ENCODE measurements at places on chromosomes 13 and 19.
A peak's percentile ranks its signal among the peaks of the same experiment; 100 is the strongest.

DNA sequence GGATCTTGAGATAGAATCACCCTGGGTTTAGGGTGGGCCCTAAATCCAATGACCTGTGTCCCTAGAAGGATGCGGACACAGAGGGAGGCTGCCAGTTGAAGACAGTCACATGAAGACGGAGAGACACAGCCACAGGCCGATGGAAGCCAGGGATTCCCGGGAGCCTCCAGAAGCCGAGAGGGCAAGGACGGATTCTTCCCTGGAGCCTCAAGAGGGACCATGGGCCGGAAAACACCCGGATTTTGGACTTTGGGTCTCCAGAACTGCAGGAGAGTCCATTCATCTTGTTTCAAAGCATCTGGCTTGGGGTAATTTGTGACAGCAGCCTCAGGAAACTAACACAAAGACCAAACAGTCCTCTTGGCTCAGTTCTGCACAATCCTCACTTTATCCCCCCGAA is 2.3 kb downstream of the TMEM86B start:
- DNase-seq, result no peak

DNA sequence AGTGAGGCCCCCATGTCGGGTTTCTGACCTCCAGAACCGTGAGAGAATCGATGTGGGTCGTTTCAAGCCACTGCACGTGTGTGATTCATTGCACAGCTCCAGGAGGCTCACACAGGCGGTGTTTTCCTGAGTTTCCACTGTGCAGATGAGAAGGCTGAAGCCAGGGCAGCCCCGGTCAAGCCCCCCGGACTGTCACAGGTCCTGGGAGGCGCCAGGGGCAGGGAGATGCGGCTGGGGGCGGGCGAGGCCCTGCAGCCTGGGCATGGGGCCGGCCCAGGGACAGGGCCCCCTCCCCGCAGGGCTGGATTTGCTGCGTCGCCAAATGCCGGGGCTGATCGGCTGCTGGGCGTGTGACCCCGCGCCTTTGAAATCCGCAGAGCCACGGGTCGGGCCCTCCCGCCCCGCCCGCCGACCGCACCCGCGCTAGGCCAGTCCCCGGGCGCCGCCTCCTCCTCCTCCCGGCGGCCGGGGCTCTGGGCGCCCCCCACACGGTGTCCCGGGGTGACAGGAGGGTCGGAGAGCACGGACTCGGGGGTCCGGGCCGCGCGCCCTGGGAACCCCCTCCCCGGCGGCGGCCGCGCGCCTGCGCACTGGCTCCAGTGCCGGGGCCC is 9.9 kb upstream of the MKNK2 start:
- DNase-seq, result no peak

- no peak for DNase-seq
These were observed 8.0 kb downstream of the FGF22 start for GRCh38 chr19:647566-648284.

- no peak for DNase-seq
These were observed 99.6 kb downstream of the ING1 start for GRCh38 chr13:110812869-110813645.

GRCh38 chr13:50514249-50514648 is 329.2 kb downstream of the DLEU7 start:
- no peak for DNase-seq

DNA sequence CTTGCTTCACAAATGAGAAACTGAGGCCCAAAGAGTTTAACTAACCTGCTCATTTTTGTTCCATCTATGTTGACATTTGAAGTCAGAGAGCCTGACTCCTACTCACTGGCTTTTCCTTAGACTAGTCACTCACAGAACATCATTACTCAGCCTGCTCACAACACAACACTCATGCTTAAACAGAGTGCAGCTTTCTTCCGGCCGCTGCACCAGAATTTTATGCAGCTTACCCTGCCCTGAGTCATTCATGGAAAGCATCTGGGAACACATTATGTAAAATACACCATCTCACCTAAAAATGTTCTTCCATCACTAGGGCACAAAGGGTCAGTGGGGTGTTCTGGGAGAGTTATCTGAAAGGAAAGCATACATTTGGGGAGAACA is 303.4 kb downstream of the SPRY2 start:
- no peak for DNase-seq

- peak; percentile 77 for DNase-seq
These were observed 2.2 kb upstream of the TSPAN16 start for GRCh38 chr19:11293433-11294389.

- DNase-seq, result no peak
These were observed 335.7 kb upstream of the HTR2A start for GRCh38 chr13:47232516-47232915.

DNA sequence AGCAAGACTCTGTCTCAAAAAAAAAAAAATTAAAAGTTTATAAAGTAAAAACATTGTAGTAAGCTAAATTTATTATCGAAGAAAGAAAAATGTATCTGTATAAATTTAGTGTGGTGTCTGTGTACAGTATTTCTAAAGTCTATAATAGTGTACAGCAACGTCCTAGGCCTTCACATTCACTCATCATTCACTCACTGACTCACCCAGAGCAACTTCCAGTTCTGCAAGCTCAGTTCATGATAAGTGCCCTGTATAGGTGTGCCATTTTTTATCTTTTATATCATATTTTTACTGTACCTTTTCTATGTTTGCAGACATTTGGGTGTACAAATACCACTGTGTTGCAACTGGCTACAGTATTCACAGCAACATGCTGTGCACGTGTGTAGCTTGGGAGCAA is 118.1 kb downstream of the TNFRSF19 start:
- no peak for DNase-seq

DNA sequence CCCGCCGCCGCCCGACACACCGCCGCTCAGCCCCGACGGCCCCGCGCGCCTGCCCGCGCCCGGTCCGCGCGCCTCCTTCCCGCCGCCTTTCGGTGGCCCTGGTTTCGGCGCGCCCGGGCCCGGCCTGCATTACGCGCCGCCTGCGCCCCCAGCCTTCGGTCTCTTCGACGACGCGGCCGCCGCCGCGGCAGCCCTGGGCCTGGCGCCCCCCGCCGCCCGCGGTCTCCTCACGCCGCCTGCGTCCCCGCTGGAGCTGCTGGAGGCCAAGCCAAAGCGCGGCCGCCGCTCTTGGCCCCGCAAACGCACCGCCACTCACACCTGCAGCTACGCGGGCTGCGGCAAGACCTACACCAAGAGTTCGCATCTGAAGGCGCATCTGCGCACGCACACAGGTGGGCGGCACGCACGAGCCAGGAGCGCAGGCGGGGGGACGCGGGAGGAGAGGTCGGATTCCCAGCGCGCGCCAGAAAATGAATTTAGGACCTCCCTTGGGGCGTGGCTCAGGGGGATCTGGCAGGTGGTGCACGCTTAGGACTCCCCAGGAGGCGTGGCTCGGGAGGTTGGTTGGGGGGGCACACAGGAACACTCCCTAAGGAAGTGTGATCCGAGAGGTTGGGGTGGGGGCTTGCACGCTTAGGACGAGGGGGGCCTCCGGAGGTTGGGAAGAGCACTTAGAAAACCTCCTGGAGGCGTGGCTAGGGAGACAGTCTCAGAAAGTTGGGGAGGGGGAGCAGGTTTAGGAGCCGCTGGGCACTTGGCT is 1.2 kb downstream of the KLF2 start:
- no peak for DNase-seq

DNA sequence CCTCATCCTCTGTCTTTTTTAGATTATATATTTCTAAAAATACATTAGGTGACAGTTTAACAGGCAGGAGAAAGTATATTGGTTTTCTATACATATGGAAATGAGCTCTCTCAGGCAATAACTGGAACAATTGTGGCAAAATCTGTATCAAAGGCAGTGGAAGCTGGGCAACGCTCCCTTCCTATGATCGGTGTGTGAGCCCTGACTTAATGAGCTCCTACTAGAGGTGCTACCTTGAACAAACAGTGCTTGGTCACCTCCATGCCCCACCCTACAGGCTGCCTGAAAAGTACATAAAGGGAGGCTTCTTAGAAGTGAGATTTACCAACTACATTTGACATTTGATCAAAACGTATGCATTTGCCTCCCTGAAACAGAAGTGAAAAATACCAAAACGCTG is 185.3 kb downstream of the EFNB2 start:
- DNase-seq, result no peak

GRCh38 chr13:32453981-32454380 is 26.1 kb upstream of the N4BP2L1 start:
- no peak for DNase-seq

DNA sequence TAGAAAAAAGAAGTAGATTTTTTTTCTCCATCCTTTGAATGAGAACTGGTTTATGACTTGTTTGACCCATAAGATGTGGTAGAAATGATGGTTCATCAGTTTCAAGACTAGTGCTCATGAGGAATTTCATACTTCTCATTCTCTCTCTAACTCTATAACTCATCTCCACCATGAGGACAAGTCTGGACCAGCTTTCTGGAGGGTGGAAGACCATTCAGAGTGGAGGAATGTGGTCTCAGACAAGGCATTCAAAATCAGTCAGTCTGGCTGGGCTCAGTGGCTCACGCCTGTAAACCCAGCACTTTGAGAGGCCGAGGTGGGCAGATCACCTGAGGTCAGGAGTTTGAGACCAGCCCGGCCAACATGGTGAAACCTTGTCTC is 3.5 kb upstream of the EID2 start:
- DNase-seq, result no peak

- DNase-seq, result peak; percentile 42
These were observed 17.2 kb downstream of the PKN1 start for GRCh38 chr19:14450168-14450874.

DNA sequence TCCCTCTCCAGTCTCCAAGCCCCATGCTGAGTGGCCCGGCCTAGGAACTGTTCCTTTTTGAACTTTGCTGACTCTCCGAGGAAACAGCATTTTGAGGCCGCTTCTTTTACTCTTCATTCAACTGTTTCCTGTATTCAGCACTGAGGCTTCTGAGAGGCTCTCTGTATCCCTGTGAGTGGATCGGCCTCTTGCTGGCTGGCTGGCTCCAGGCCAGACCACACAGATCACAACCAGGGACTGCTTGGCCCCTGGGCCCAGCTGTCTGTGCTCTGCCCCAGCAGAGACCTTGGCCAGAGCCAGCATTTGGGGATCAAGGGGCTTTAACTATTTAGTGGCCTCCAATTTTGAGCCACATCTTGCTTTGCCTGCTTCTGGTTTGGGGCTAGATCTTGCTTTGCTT is 75.6 kb upstream of the KL start:
- no peak for DNase-seq

GRCh38 chr13:65054277-65054676 is 2175.9 kb downstream of the PCDH9 start:
- no peak for DNase-seq

- DNase-seq, result no peak
These were observed 33.7 kb downstream of the CRYL1 start for GRCh38 chr13:20491926-20492435.

DNA sequence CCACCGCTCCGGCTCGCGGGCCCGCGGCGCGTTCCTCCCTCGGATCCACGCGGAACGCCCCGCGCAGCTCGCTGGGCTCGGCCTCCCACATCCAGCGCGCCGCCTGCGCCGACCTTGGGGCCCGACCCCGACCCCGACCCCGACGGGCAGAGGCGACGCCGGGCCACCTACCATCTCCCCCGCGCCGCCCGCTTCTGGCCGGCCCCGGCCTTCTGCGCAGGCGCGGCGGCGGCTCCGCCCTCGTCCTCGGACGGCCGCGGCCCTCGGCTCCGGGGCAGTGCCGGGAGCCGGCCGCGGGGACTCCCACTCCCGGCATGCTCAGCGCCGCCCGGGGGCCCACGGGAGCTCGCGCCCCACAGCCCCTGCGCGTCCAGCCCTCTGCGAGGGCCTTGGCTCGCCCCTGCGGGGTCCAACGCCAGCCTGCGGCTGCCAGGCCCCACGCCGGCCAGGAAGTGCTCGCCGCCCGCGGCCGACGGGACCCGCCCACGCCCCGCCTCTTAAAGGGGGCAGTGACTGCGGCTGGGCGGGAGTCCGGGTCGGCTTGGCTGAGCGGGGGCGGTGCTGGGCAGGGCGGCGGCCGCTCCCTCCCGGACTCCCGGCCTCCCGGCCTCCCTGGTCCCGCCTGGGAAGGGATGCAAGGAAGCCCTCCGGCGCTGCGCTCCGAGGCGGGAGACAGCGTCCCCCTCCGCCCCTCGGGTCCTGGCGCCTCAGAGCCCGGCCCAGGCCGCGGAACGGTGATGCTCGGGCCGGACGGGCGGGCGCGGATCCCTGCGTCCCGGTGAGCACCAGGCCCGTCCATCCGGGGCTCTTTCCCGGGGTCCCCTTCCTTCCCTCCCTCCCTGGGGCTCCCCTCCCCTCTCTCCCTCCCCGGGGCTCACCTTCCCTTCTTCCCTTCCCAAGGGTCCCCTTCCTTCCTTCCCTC is at the start of gene DCUN1D2:
Gene DCUN1D2 (minus strand): TSS at position 216 of the 922 bp plus-strand sequence. CDS start 42 bp downstream, at position 174.
- peak; percentile 48 for DNase-seq

DNA sequence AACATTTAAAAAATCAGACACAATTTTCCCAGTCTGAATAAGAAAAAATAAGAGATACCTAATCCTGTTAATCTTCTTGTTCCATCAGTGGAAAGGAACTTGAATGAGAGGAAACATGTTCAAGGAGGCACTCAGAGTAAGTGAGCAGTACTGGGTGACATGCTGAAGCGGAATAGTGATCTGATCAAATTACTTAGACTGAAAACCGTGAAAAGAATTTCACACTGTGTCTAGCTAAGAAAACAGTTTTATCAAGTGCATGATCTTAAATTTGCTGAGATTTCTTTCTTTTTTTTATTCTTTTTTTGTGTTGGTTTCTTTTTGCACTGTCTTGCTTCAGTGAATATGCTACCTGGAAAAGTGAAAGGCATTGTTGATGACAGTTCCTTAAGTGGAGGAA is 249.5 kb upstream of the SLC10A2 start:
- DNase-seq, result no peak

GRCh38 chr13:35994131-35994966 is 136.8 kb downstream of the DCLK1 start:
- no peak for DNase-seq

DNA sequence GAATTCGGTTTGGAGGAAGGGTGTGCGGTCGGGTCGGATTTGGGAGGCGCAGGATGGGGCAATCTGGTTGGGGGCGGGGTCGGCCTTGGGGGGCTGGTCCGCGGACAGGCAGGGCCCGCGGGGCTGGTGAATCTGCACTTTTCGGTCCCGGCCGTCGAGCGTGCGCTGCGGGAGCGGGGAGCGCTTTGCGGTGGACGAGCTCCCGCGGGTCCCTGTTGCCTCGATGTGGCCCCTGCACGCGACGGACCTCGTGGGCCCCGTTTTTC is 11.9 kb downstream of the PEAK3 start:
- no peak for DNase-seq

- no peak for DNase-seq
These were observed 26.7 kb downstream of the CRTC1 start for GRCh38 chr19:18710186-18710585.

- no peak for DNase-seq
These were observed 46.1 kb downstream of the LHFPL6 start for GRCh38 chr13:39556866-39557265.

DNA sequence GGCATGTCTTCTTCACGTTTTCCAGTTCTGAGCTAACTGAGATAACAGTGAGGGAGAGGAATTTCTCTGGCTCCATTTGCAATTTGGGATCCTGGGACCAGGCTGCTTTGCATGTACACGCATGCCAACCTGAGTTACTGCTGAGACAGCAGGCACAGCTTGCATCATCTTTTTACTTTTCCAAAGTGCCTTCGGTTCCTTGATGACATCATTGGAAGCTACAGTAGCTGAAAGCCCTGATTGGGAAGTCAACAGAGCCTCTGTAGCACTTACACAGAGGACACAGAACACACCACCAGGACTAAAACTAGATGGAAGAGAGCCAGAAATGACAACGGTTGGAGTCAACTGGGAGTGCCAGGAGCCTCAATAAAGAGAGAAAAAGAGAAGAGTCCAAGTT is 399.1 kb upstream of the GPC6 start:
- DNase-seq, result no peak
